ENCODE measurements at places on chromosomes 7 and 10.

DNA sequence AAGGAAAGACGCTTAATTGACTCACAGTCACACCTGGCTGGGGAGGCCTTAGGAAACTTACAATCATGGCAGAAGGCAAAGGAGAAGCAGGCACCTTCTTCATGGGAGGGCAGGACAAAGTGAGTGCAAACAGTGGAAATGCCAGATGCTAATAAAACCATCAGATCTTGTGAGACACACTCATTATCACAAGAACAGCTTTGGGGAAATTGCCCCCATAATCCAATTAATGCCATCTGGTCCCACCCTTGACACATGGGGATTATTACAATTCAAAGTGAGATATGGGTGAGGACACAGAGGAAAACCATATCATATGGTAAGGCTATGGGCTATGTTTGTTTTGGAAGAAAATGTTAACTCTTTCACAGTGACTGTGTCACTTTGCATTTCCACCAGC is 1272.5 kb upstream of the CELF2 start:
- no peak for DNase-seq

DNA sequence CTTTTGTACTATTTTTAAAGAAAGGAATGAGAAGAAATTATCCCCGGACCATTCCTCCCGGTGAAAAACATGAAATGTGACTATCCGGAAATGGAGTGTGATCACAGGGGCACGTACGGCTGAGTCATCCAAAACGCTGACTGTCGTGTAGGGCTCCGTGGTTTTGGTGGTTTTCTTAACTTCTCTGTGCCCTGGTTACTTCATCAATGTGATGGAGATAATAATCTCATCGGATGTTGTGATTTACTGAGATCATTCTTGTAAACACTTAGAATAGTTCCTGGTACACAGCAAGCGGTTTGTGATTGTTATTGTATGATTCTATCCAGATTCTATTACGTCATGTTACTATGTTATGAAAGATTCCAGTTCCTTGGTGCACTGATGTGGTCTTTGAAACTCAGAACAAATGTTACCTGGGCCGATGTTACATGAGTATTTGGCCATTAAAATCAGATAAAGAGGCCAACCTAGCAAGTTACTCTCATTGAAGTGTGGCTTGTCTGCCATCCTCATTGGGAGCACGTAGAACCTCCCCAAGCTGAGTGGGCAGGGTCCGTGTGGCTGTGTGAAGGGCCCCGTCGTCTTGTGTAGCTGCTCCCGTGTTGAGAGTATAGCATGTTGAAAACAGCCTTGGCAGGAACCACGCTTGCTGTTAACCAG is 99.5 kb downstream of the CAMK1D start:
- DNase-seq: no peak

GRCh38 chr7:73738220-73738611 is 386 bp downstream of the ABHD11 start:
- DNase-seq: no peak

DNA sequence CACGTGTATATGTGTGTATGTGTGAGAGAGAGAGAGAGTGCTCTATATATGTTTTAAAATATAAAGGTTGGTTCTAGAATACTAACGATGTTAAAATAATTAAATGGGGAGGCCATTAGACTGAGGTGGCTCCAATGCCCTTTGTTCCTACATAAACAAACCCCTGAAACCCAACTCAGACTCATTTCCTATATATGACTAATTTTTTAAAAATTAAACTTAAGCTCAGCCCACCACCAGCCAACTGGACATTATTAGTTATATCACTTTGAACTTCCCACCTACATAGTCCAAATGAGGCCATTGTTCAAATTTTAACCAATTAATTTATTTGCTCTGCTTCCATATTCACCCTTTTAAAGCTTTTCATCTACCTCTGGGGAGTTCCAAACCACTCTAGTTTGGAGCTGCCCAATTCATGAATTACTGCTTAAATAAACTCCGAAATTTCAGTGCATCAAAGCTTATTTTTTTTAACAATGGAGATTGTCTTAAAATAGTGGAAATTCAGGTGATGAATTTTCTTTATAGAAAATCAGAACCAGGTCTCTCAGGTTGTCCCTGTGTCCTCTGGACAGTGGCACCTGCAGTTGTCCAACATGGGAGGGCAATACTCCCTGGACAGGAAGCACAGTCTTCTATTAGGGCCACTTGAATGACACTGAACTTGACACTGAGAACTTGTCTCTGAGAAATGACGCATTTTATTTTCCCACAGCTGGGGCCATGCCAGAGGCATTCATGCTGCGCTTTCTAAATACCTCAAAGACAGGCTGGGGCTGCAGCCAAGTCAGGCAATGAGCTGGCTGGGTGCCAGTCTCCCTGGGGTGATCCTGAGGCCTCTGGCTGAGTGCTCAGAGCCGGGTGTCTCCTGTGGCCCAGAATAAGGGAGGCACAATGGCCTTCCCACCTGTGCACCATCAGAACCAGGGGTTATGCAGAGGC is 109.5 kb upstream of the TMEM72 start:
- DNase-seq: no peak

GRCh38 chr10:73113551-73113950 is 3.3 kb downstream of the NUDT13 start:
- no peak for DNase-seq

GRCh38 chr10:43138757-43139241 is 554 bp downstream of the CSGALNACT2 start:
- DNase-seq: no peak

DNA sequence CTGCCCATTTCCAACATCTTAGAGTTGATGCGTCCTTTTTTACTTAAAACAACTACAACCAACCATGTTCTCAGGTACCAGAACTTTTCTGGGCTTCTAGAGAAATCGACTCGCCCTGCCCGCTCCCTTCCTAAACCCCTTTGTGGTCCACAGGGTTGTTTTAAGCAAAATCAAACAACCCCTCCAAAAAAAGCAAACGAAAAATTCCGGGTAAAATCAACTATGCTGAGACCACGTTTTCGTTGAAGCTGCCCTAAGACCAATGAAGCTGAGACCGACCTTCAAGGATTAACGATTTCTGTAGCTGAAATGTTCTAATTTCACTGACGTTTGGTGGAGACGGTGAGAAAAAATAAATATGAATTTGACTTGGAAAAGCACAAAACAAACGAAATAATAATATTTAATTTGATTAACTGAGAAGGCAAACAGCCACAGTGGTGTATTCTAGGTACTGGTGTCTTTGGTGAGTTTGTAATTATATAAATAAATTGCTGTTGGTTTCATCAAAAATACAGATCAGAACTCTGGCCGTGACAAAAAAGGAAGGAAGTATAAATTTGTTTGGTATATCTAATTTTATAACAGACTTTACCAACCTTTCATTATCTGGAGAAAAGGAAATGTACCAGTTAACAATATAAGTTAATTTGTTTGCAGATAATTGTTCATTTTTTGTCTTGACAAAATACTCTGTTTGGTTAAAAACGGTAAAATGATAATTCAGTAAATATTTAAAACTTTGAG is 4.7 kb upstream of the IGF2BP3 start:
- DNase-seq: no peak

- DNase-seq: no peak
Measured at GRCh38 chr10:14439451-14440259, 108.9 kb upstream of the FRMD4A start.

DNA sequence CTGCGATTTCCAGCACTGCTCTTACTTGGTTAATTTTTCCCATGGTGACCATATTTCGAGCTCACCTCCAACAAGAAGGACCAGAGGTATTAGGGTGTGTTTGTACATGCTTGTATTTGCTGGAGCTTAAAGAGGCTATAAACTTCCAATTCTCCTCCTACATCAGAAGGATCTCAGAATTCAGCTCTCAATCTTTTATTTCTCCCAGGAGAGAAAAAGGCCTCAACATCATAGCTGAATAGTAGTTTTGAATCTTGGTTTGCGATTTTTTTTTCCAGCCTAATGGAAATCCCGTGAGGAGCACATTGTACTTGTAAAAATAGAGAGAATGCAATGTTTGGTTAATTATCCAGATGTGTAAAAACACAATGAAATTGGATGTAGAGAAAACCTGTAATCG is 69.7 kb downstream of the CPVL start:
- no peak for DNase-seq

- DNase-seq: no peak
Measured at GRCh38 chr10:5023177-5023805, 19.6 kb upstream of the AKR1C2 start.

DNA sequence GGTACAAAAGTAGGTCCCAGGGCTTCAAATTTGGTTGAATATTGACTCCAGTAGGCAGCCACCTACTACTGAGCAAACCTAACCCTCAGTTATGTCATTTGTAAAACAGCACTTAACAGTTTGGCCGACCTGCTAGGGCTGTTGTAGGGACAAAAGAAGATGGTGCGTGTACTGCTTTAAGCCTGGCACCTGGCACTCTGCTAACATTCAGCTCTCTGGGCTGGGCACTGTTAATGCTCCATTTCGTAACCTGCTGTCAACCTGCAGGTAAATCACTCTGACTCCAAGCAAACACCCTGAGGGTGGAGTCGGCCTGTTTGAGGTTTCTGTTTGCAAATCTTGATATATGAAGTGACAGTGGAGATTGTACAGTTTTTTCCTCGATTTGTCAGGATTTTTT is 7.2 kb downstream of the ZKSCAN1 start:
- DNase-seq: peak; percentile 77

GRCh38 chr7:28272461-28272877 is 91.9 kb upstream of the JAZF1 start:
- no peak for DNase-seq

GRCh38 chr10:69269761-69270160 is 8.5 kb upstream of the HK1 start:
- no peak for DNase-seq
